ENCODE measurements at places on chromosomes 3 and 15.

- DNase-seq: no peak
Observed at GRCh38 chr3:64578062-64578770, 109.6 kb downstream of the ADAMTS9 start.

- no peak for DNase-seq
Observed at GRCh38 chr3:165770781-165771180, 66.4 kb downstream of the BCHE start.

GRCh38 chr3:178487752-178488151 lies 48.5 kb upstream of the KCNMB2 start:
- DNase-seq: no peak

- no peak for DNase-seq
Observed at GRCh38 chr3:17954801-17955200, 212.4 kb upstream of the TBC1D5 start.

- no peak for DNase-seq
Observed at GRCh38 chr15:101332061-101332467, 37.0 kb upstream of the SNRPA1 start.

DNA sequence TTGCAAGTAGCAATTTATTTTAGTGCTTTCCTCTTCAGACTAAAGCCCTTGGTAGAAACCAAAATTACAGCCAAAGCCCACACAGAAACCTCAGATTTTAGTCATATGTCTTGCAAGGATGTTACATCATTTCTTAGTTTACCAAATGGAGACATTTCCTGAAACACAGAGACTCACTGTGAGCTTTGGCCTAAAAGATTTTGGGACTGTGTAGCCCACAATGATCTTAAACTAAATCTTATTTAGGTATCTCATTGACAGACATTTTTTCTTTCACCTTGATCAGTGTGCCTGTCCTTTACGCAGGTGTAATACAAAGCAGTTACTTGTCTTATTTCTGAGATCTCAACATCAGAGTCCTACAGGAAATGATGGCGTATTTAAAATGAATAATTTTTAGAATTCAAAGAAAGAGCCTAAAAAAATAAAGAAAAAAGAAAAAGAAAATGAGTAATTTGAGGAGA lies 27.8 kb upstream of the AP4E1 start:
- no peak for DNase-seq

DNA sequence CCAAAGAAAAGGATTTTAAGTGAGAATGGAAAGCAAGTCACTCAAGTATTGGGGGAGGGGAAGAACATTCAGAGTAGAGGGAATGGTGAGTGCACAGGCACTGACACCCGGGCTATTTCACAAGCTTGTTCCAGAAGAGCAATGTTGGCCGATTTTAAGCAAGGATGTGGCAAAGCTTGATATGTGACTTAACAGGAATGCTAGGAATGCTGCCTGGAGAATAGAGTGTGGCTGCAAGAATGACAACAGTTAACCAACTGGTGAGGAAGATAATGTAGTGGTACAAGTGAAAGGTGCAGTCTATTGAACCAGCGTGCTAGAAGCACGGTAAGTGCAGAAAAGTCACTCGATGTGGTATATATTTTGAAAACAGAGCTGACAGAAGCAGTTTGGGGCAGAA lies 6.2 kb upstream of the CCDC80 start:
- no peak for DNase-seq

GRCh38 chr15:75036212-75036616 lies 12.8 kb downstream of the PPCDC start:
- no peak for DNase-seq

- no peak for DNase-seq
Observed at GRCh38 chr3:73586190-73586589, 38.6 kb downstream of the PDZRN3 start.

DNA sequence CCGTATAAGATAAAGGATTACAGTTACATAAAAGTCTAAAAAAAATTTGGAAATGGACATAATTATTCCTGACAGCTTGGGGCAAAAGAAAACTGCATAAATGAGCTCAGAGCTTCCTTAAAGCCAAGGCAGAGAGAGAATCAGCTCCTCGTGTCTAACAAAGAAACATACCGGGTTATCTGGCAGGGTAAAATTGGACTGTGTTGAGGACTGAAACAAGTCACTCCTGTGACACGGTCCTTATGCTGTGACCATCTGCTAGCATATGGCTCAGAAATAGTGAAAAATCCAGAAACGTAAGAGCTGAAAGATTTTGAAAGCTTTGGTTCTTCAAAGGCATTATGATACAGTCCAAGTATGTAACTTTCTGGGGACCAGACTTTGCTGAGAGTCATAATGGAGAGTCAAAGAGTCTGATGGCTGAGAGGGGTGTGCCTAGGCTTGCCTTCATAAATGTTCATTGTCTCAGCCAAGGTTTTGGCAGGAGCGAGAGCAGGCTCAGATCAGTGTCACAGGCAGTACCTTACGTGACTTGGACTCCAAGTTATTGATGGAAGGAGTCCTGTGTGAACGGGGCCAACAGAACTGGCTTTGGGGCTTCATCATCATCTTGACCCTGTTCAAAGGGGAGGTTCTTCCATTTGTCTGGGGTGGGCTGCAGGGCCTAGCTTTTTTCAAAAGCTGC lies 12.5 kb downstream of the MAP6D1 start:
- no peak for DNase-seq

DNA sequence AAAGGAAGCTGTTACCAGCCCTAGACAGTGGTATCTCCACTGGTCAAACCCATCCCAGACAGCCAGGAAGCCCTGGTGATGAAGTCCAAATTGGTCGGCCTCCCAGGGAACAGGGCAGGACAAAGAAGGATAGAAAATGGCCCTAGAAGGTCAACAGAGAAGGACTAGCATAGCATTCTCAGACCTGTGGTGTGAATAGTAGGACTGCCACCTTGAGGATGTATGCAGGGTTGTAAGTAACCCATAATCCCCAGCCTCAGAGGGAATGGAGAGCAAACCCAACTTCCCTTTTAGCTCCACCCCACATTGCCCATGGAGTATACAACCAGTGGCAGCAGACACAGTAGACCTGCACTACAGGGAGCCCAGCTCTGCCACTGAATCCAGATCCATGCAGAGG lies 68.6 kb upstream of the EIF1B start:
- DNase-seq: peak; percentile 11

DNA sequence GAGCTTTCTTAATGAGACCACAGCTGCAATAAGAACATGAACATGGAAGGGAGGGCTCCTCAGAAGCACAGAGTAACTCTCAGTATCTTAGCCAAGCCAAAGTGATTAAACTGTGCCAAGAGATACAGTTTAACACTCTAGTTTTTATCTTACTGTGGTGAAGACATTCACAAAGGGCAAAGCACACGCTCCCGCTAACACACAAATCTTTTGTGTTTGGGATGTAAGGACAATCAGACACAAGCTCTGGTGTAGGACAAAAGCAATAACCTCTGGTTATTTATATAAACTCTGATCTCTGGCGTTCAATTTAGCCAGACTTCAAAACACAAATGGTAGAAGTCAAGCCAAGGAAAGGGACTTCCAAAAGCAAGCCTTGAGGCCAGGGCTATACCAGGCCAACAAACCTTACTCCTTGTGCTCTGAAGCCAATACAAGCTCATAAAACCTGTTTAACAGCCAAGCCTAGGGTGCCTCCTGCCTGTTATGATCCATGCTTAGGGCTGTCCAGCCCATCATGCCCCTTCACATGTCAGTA lies 27.8 kb downstream of the DPH3 start:
- DNase-seq: no peak

DNA sequence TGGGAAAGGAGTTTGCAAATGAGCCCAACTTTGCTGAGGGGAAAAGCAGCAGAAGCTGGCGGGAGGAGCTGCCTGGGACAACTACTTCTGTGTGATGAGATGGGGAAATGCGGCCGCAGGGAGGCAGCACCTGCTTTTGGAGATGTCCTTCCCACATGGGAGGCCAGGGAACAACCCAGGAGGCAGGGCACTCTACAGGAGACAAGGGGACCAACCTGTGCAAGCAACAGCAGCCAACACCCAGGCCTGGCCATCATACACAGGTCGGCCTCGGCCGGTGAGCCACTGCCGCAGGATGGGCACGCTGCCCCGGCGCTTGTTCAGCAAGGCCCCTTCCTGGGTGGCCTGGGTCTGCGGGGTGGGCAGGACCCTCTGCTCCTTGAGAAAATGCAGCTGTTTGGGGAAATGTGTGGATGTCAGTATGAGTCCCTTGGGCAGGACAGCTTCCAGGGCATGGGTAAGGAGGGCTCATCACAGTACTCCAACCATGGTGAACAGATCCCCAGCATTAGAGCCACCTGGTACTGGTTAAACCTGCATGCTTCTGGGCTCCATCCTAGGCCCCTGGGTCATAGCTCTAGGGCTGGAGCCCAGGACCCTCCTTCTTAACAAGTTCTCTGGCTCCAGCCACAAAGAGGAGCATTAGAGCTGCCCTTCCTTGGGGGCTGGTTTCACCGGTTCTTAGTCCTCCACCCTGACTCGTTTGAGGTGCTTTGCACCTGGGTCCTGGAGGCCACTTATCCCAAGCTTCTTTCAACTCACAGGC lies 11.6 kb downstream of the EPB42 start:
- DNase-seq: no peak

- DNase-seq: no peak
Observed at GRCh38 chr3:39122813-39123212, 15.3 kb downstream of the TTC21A start.

DNA sequence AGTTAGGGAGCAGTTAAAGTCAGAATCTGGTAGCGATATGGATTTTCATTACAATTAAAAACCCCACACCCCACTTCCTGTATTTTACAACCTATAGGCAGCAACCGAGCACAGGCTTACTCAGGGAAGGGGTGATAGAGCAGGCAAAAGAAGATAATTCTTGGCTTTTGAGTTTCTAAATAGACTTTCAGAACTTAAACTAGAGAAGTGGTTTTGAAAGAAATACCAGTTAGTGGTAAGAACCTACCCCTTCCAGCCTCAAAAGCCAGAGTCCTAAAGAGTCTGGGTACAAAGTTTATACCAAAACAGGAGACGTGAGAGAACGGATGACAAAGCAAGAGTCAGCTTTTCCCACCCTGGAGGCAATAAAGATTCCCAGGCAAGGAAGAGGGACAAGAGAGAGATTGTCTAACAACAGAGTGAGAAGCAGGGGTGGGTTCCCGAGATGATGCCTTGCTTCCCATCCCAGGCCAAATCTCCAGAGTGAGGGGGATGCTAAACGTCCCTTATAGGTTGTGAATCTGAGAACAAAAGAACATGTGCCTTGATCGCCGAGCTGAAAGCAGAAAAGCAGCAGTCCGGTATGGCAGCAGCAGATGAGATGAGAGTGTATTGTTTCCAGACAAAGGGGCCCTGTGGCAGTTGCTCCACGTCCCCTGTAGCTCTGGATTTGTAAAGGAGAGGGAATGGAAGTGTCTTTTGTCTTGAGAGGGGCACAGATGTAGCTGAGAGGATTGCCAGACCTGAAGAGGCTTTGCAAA lies 36.8 kb downstream of the KLHL6 start:
- DNase-seq: peak; percentile 55

DNA sequence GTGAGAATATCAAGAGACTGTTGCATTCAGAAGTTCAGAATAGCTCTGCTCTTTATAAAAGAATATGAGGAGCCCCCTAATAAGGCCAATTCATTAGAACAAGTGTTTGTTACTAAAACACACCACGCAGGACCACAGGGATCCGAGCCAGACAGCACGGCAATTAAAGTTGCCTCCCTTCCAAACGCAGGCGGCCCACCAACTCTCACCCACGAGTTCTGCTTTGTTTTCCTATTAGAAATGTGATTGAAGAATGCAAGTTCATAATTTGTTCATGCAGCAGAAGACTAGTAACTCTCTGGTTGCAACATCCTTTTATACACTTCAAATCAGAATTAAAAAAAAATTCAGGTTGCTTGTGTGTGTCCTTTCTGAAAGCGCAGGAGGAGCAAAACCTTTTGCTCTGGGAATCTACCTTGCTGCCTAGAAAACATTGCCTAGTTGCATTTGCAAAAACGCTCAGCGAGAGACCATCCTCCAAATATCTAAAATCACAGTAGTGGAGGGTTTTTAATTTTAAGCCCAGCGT lies 1044.1 kb upstream of the NR2F2 start:
- DNase-seq: no peak

GRCh38 chr3:36991923-36992805 lies 767 bp downstream of the EPM2AIP1 start:
- no peak for DNase-seq

- DNase-seq: no peak
Observed at GRCh38 chr15:63462088-63462487, 42.3 kb upstream of the USP3 start.

- peak; percentile 36 for DNase-seq
Observed at GRCh38 chr15:49232236-49232806, 62.3 kb downstream of the GALK2 start.

DNA sequence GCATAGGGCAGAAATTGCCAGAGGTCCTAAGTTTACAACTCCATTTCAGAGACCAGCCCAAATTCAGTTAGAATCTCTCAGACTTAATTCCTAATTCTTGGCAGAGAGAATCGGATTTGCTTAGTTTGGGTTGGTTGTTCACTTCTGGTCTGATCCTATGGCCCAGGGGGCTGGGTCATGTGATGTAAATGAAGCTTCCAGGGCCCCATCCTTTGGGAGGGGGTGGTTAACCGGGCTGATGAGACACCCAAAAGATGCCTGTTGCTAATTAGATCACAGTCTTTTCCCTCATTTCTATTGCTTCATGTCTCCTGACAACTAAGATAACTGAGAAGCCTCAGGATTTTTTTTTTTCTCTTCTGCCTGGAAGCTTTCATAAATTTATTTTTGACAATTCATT lies 11.1 kb upstream of the ZNF620 start:
- DNase-seq: no peak

DNA sequence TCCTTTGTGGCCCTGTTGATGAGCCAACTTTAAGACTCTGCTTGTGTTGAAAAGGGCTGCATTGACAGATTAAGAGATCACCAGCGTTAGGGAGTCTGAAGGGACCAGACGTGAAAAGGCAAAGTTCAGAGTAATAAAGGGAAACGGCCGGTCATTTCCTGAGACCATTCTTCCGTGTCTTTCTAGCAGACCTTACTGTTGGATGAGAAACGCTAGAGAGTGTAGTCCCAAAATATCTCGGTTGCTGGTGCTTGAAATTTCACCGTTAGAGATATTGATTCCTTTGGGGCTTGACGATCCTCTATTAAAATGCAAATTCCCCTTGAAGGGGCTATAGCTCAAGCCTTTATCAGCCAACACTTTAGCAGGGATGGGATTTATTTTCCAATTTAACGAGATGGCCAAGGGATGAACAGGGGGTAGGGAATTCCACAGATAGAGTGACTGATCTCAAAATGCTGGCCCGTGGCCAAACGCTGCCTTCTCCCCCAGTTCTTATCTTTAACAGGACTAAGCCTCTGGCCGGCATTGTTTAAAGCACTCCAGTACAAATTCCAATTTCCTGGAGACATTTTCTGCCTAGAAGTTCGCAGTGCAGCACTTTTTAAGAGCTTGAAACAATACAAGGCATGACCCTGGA lies 250.4 kb downstream of the TJP1 start:
- DNase-seq: no peak

- no peak for DNase-seq
Observed at GRCh38 chr3:158097081-158097592, 9.1 kb downstream of the SHOX2 start.

DNA sequence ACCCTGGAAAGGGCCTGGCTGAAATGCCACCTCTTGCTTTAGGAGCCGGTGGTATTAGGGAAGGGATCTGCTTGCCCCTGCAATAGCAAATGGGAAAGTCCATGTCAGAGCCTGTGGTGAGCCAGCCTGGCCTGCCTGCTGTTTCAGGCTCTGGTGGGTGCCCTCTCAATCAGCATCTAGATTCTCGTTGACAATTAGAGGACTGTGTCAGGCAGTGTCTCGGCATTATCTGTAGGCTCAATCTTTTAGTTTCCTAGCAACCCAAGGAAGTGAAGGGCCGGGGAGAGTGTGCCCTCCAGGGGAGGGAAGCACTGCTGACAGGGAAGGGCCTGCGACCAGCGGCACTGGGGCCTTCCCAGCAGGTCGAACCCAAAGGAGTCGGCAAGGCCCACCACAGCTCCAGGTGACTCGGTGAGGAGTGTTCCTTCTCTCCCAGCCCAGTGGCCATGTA lies 42.1 kb downstream of the TLE3 start:
- no peak for DNase-seq

All from KBM-7 (cell line).